ENCODE measurements at places on chromosomes 13 and 19. TPM values are rescaled to one million over a fixed set of nuclear protein-coding genes. Genes with fewer than 3 reads are reported as not detected.

DNA sequence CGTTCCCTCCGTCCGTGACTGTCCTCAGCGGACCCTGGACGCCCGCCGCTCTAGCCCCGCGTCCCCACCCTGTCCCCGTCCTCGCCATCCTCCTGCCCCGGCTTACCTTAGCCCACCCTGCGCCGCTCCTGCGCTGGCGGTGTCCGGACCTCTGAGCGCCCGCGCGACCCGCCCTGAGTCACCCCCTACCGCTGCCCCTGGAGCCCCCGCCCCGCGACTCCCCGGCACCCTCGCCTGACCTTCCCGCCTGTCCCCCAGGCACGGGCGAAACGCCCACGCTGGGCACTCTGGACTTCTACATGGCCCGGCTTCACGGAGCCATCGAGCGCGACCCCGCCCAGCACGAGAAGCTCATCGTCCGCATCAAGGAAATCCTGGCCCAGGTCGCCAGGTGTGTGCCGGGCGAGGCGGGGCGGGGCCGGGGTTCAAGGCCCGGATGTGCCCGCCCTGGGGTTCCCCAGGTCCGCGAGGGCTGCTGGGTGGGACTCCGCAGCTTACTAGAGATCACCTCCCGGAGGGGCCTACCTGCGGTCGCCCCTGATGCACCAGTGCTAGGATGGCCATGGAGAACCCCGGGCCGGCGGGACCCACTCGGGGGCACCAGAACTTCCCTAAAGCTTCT is 5.1 kb downstream of the HMG20B start:
- no peak overlapping the region for H3K4me3 ChIP-seq
- H3K27me3 ChIP-seq, result no peaks in the 10 kb centered on the region
- H3K36me3 ChIP-seq, result peaks cover 52% of the 10 kb centered on the region
- no peak for DNase-seq
- H3K4me1 ChIP-seq, result peaks cover 48% of the 10 kb centered on the region

GRCh38 chr19:16001481-16002312 is 52.9 kb downstream of the OR10H4 start:
- peak overlapping the region; percentile 24 for H3K4me3 ChIP-seq
- no peaks in the 10 kb centered on the region for H3K36me3 ChIP-seq
- H3K27me3 ChIP-seq, result no peaks in the 10 kb centered on the region
- no peak overlapping the region for H3K27ac ChIP-seq
- peak; percentile 28 for DNase-seq
- peaks cover 4% of the 10 kb centered on the region for H3K4me1 ChIP-seq

Gene ZNF177
- total RNA-seq, result not detected

Gene TTYH1
- total RNA-seq, result not detected

Gene PLK5
- not detected for total RNA-seq
